ENCODE measurements at places on chromosomes 5 and 9.

DNA sequence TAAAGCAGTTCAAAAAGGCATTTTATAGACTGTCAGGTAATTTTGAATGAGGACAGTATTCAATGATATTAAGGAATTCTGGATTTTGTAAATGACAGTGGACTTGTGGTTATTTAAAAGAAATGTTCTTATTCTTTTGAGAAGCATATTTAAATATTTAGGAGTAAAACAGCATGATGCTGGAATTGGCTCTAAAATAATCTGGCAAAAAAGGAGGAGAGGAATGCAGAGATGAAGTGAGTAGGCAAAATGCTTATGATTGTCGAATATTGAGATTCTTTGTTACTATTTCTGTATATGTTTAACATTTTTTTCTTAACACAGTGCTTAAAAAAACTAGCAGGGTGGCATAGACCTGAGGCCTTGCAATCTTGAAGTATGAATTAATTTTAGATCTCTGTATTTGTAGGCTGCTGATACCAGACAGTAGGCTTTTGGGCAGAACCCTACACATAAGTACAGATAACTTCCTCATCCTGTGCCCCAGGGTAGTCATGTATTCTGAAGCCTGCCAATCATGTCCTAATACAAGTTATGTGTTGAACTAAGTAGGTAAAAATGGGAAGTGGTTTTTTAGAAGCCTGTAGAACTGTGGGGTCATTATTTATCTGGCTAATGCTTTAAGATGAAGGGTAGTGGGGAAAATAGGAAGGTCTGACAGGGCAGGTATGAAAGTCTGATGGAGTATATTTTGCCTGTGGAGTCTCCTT, 9.4 kb downstream of the CD180 start:
- DNase-seq: no peak

DNA sequence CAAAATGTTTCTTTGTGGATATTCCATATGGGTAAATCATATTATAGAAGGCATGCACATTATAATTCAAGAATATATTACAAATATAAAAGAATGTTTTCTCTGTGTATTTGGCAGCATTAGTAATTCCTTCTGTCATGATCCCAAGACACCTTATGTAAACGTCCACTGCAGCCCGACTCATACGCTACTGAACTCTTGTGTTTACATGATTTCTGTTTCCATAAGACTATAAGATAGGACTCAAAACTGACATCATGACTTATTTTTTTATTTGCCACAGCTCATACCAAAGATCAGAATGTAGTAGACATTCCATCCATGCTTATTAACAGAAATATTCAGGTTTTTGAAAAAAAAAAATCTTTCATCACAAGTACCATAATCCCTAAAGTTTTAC, 234.1 kb downstream of the AP3B1 start:
- no peak for DNase-seq

- DNase-seq: no peak
These were observed 20.3 kb downstream of the CNTRL start for GRCh38 chr9:121095057-121095456.

DNA sequence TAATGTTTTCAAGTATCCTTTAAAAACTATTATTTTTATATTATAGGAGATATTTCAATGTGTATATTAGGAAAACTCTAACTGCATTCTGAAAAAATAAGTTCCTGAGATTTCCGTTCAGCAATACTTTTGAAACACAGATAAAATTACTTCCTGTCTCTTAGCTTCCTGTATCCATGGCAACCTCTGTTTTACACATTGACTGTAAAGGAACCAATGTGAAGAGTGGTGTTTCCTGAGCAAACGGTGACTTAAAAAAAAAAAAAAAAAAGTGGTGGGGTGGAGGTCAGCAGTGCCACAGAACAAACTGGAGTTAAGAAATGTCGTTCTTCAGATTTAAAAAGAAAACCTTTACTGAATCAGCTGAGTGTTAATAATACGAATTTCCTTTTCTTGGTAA, at the start of gene LRRC70:
Gene LRRC70 (plus strand): TSS at position 280 of the 400 bp plus-strand sequence. CDS start 620 bp downstream, outside the sequence.
- no peak for DNase-seq

GRCh38 chr5:69048230-69048629, 45.6 kb upstream of the SLC30A5 start:
- DNase-seq: no peak

DNA sequence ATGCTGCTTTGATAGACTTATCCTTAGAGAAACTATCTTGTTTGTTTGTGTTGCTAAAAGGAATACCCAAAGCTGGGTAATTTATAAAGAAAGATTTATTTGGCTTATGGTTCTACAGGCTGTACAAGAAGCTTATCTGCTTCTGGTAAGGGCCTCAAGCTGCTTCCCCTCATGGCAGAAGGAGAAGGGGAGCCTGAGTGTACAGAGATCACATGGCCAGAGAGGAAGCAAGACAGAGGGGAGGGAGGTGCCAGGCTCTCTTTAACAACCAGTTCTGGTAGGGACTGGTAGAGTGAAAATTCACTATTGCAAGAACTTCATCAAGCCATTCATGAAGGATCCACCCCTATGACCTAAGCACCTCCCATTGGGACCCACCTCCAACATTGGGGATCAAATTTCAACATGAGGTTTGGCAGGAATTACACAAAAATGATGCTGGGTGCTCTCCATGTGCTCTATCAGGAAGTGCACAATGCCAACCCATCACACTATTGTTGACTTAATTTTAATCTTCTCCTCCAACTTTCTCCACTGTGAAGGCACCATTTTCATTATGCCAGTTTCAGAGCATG, 115.1 kb upstream of the SHB start:
- DNase-seq: no peak

DNA sequence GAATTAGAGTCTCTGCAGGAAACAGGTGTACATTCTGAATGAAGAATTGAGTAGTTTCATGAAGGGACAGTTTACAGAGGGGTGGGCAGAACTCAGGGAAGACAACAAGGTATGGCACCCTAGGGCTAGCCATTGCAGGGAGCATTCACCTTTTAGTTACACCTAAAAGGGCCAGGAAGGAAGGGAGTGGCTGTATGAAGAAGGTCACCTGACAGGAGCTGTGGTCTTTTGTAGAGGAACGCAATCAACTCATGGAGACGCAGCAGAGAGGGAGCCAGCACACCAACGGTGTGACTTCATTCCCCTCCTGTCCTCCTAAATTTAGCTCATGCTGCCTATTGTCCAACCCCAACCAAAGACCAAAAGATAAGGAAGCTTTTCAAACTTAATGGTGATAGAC, 12.7 kb upstream of the ZCCHC7 start:
- DNase-seq: no peak

DNA sequence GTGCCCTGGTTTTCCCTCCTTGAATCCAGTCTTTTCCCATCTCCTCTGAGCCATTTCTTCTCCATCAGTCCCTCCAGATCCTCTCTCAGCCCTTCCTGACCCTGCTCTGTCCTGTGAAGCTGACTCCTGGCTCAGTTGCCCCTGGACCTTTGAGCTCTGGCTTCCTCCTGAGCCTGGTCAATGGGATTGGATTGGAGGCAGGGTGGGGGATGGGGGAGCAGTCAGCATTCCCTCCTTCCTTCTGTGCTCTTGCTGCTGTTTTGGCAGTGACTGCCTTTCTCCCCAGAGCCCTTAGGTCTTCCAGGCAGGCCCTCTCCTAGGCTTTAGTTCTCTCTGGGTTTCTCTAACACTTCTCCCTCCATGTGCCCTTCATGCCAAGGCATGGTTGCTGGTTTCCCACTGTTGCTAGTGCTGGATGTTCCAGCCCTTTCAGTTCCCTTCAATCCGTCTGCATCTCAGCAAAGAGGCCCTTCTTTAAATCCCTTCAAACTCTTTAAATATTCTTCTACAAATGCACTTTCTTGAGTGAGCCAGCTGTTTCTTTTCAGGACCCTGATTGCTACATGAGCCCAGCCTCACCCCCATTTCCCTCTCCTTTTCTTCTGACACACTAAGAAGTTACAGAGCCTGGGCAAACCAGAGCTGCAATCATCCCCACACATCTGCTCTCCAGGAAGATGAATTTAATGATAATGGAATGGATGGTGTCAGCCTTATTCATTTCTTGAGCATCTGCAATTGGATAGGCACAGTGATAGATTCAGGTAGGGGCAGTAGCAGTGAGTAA, 2.2 kb downstream of the TNFSF15 start:
- no peak for DNase-seq

GRCh38 chr9:88949425-88949824, 41.8 kb upstream of the S1PR3 start:
- no peak for DNase-seq

DNA sequence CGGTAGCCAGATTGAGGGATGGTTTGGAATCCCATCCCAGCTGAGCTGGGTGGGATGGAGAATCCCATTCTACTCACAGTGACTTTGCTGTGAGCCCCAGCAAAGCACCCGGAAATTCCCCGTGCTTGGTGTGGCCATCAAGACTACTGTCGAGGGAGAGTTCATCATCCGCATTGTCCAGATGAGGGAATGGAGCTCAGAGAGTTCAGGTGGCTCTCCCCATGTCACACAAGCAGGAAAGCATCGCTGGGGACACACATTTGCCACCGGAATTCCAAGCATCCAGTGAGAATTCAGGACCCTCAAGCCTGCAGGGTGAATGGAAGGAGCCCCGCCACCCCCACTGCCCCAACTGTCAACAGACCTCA, 54.4 kb downstream of the HRH2 start:
- no peak for DNase-seq

- no peak for DNase-seq
These were observed 78.1 kb upstream of the CDK20 start for GRCh38 chr9:88052321-88052965.

GRCh38 chr9:83754383-83754977, 46.7 kb upstream of the UBQLN1 start:
- no peak for DNase-seq

GRCh38 chr5:52375969-52376368, 411.7 kb upstream of the ITGA1 start:
- DNase-seq: no peak

DNA sequence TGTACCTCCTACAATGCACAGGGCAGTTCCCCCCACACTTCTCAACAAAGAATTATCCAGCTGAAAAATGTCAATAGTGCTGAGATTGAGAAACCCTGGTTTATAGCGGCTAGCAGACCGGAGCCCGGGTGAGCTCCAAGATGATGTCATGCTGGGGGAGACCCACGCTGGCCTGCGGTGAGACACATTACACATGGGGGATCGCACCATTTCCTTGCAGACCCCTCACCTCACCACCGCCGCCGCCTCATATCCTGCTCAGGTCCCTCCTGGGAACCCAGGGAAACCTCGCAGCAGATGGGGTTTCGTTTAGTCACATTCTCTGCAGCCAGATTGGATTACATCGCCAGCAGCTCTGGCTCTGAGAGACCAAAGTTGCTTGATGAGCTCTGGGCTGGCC, 14.7 kb upstream of the TNC start:
- DNase-seq: no peak

- DNase-seq: no peak
These were observed 10.6 kb downstream of the UNC5A start for GRCh38 chr5:176820937-176821336.

DNA sequence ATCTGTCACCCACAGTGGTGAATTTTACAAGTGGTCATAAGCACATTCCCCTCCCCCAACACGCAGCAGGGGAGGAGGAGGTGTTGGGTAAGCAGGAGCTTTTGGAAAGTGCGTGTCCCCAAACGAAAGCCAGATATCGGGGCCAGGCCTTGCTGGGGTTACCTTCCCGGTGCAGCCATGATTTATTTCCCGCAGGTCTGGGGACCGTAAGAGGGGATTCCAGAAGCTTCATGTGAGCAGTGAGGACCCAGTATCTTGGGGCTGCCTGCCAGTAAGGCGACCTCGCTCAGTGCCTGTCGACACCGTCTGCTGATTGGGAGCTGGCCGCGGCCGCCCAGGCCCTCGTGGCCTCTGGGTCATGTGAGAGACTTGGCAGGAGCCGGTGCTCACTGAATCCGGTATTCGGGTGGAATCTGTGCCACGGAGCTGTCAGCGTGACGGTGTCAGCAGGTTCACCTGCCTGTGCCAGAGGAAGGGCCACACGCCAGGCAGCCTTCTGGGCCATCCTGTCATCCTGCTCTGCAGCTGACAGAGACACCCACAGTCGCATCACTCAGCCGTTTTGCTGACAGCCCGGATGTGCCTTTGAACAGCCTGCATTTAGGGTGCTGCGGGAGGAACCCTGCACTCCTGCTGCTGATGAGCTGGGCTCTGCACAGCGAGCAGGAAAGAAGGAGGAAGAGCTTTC, 37.3 kb downstream of the SEC61B start:
- peak; percentile 38 for DNase-seq

GRCh38 chr9:126023962-126024361, 276.8 kb downstream of the PBX3 start:
- DNase-seq: no peak

DNA sequence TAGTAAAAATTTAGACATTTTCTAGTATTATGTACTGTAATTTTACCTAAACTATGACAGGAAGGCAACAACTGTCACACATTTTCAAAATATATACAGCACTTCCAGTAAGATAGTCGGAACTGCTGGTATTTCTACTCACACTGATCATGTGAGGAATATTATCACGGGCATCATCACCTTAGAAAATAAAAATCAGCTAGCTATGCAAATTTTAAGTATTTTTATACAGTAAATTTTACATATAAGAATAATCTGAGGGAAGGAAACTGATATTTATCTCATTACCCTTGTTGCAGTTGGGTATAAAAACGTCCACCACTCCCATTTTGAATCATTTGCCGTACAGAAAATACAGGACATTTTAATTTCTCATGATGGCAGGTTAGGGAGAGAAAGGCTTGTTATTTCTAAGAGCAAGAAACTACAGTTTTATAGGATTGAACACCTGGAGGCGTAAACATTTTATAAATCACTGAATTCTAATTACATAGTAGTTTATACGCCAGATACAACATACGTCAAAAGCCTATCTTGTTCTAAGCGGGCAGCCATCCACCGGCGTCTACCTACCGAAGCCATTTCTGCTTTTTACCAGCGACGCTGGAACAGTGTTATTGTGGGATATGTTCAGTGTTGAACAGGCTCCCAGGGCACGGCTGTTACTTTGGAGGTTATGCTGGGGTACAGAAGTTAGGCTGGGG, 729 bp upstream of the TNPO1 start:
- no peak for DNase-seq

GRCh38 chr5:78649211-78649695, 681 bp upstream of the LHFPL2 start:
- DNase-seq: no peak

GRCh38 chr9:113879318-113879717, 3.2 kb downstream of the ZNF618 start:
- no peak for DNase-seq

- DNase-seq: no peak
These were observed 16.5 kb upstream of the NRARP start for GRCh38 chr9:137318602-137319001.

- no peak for DNase-seq
These were observed 24.8 kb downstream of the PLPP1 start for GRCh38 chr5:55509796-55510522.

GRCh38 chr9:29449306-29449705, 1876.0 kb upstream of the C9orf72 start:
- DNase-seq: no peak

- no peak for DNase-seq
These were observed 64.6 kb downstream of the SH3TC2 start for GRCh38 chr5:148998174-148998797.

DNA sequence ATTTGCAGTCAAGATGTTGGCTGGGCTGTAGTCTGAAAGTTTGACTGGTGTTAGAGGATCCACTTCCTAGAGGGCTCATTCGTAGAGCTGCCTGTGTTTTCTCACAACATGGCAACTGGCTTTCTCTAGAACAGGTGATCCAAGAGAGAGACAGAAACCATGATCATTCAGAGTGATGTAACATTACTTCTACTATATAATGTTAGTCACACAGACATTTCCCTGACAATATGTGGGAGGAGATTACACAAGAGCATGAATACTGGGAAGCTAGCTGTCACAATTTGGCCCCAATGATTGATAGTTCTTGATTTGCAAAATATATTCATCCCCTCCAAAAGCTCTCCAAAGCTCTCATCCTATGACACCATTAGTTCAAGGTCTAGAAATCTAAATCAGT, 10.9 kb upstream of the TMEM161B start:
- DNase-seq: no peak

- no peak for DNase-seq
These were observed 6.3 kb downstream of the MTREX start for GRCh38 chr5:55313870-55314617.
